ENCODE measurements at places on chromosomes 4 and X.

- peak; percentile 11 for DNase-seq
These were observed 128.4 kb downstream of the REELD1 start for GRCh38 chr4:146342600-146343192.

DNA sequence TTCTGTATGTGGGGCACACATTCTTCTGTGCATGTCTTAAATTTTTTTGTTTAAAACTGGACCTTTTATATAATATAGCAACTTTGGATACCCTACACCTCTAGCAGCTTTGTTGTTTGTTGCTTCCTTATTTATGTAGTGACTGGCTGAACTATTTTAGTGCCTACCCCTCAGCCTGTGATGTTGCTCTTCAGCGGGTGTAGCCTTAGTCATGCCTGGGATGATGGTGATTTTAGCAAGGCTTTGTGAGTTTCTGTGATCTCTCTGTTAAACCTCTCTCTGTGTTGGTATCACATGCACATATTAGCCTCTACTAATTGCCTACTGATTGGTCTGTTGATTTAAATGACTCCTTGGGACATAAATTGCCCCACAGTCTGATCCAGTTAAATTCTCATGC is 22.8 kb downstream of the USP9X start:
- no peak for DNase-seq

DNA sequence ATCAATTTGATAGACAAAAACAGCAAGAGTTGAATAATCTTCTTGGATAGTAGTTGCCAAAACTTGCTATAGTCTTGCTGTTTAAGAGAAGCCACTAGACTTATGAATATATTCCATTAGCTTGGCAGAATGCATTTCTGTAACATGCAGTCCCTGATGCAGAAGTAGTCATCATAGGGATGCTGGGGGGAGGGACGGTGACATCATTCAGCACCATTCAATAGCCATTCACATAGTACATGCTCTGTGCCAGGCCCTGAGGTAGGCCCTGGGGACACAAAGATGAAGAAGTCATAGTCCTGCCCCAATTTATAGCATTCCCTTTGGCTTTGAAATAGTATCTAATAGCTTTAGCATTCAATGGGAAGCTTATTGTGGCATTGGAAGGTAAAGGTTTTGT is 185.5 kb upstream of the AFF2 start:
- no peak for DNase-seq

DNA sequence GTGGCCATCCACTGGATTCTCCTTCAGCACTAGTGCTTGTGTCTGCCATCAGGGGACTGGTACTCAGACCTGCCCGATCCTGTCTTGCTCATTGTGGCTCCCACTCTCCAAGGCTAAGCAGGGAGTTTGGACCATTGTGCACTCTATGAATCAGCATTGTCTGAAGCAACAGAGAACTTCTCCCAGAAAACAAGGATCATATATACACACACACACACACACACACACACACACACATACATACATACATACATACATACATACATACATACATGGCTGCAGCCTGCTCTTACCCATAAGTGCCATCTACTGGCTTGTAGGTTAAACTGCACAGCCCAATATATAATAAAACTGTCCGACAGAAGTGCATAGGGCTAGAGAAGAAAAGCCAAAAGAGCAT is 345.3 kb upstream of the LCORL start:
- DNase-seq = no peak

DNA sequence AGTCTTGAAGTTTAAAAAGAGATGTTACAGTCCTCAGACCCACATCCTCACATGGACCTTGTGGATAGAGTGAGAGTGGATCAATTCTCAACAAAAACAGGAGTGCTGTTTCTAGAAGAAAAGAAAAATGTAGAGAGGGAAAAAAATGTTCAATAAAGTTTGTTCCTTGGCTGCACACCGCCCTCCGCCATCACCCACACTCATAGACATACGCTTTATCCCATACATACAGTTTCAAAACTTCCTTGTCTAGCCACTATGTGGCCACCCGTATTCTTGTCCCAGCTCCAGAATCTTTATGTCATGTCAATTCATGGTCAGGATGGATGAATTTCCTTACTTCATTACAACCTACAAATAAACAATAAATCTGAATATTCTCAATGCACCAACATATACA is 23.5 kb upstream of the ELF2 start:
- DNase-seq = no peak

DNA sequence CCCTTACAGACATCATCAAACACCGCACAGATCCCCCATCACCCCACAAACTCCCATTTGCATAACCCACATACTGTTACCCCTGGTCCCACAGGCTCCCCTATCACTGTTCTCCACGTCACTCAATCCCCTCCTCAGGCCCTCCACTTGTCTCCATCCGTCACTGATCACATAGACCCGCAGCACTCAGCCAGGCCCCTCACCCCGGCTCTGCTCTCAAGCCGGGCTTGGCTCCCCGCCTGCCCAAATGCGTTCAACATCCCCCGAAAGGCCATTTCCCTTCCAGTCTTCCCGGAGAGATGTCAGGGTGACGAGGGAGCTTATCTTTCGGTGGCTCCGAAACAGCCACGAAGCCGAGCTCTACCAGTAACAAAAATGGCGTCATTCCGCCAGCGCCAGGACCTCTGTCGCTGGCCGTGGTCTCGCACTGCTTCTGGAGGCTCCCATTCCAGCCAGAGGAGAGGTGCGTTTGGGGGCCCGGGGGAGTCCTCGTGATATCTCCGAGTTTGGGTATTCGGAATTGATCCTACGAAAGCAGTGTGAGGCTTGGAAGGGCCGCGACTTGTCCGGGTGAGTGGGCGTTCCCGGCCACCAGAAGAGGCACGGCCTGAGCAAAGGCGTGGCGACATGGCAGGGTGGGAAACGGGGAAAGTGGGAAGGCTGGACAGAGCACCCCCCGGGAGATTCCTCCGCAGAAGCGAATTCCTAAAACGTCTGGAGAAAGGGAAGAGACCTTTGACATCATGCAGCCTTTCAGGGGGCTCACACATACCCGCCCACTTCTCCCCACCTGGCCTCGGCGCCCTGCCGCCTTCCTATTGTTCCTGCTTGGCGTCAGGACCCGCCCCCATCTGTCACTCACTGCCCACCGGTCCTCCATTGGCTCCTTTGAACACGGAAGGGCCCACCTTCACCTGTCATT is at the start of gene ZNF630:
Gene ZNF630, minus strand, starts transcription at position 577 of the 922 bp plus-strand sequence. CDS start 4,754 bp downstream, outside the sequence.
- DNase-seq = peak; percentile 42

GRCh38 chrX:119087121-119087520 is 14.3 kb downstream of the CT47C1 start:
- no peak for DNase-seq

- no peak for DNase-seq
These were observed 125.7 kb downstream of the ZC4H2 start for GRCh38 chrX:64850371-64851082.

- DNase-seq = no peak
These were observed 204.8 kb downstream of the CFAP299 start for GRCh38 chr4:80540349-80540748.

DNA sequence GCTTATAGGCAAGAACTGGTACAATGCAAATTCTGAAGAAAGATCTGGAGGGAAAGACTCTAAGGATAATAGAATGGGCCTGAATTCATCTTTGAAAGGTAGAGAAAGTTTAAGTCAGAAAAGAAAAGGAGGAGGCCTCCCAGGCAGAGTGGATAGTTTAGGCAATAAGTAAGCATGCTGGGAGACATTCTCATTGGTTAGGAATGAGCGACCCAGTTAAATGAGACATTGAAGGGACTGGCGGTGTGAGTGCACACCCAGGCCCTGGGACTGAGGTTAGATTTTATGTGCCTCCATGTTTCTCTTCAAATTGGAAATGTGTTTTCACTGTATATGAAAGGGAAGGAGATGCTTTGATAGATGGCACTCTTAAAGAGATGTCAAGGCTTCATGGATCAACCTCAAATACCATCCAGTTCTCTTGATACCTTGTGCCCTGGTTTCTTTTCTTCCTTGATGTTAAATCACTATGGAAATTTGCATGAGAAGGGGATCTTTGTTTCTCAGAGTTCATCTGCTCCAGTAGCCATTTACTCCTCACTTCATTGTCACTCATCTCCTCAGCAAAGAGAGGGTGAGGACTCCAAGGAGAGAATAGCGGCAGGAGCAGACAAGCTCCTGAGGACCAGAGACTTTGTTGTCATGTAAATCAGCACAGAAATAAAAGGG is 584.2 kb upstream of the INTU start:
- DNase-seq = no peak

DNA sequence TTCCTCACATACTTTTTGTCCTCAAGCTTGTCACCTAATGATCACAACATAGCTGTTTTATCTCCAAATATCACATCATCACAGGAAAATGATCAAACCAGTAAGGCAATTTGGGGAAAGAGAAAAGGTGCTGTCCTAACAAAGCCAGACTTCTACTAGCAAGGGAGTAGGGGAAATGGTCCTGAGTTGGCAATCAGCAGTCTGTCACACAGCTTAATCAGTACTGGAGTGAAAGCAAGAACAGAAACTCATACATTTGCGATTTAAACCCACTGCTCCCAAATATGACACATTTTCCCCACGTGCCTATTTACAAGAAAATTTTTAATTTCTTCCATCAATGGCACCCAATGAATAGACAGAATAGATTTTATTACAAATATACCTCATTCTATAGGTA is 546.8 kb upstream of the FMR1 start:
- DNase-seq = no peak

DNA sequence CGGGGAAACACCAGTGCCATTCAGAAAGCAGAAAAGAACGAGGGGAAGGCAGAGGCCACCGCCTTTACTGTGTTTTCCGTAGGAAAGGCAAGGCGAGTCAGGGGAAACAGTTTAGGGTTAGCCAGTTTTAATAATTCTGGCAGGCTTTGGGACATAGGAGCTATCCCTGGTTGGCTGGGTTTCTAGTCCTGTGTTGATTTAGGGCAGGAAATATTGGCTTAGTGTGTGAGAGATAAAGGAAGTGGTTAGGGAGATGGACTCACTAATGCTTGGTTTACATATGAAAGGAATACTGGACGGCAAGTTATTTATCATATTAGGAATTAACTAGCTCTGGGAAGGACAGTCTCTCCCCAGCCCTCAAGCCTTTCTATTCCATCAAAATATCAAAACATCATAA is 53.1 kb downstream of the SYNPO2 start:
- no peak for DNase-seq

GRCh38 chrX:11564546-11564945 is 101.2 kb downstream of the ARHGAP6 start:
- DNase-seq = no peak

GRCh38 chr4:57124145-57124544 is 14.0 kb upstream of the IGFBP7 start:
- no peak for DNase-seq

DNA sequence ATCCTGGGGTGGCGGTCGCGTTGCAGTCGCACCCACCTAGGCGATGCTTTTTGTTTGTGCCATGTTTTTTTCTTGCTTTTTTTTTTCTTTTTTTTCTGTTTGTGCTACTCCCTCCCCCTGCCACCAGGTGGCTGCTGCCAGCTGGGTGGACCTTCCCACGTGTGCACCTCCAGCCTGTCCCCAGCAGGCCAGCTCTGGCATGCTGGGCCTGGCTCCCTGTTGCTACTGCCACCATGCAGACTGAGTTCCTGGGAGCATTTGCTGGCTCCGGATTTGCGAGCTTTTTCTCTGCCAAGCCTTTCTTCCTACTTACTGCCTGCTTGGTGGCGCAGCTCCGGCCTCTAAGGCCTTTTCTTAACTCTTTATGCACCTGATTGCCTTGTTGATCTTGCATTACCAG is 161.2 kb upstream of the WDFY3 start:
- peak; percentile 38 for DNase-seq

DNA sequence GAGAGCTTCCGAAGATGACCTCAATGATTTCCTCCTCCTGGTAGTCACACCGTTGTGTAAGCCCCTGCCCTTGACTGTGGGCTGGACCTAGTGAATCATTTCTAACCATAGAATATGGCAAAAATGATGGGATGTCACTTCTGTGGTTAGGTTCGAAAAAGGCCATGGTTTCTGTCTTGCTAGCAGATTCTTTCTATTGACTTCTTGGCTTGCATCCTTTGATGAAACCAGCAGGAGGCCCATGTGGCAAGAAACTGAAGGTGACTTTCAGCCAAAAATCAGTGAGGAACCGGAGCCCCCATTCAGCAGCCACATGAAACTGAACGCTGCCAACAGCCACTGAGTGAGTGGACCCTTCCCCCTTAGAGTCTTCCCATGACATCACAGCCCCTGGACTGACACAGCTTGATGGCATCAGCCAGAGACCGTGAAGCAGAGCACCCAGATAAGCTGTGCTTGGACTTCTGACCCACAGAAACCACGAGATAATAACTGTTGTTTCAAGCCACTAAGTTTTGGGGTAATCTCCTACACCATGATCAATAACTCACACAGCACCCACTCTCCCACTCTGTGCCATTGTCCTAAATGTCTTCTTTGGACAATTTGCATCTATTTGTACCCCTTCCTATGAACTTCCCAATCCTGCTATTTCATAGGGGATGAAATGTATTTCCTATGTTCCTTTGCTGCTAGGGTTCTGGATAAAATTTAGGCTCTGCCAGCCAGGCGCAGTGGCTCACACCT is 148.0 kb upstream of the STX18 start:
- no peak for DNase-seq

GRCh38 chr4:73777612-73778011 is 37.2 kb downstream of the CXCL8 start:
- DNase-seq = no peak

- no peak for DNase-seq
These were observed 722 bp upstream of the PNCK start for GRCh38 chrX:153674219-153674851.

- DNase-seq = no peak
These were observed 258.1 kb upstream of the VCX3A start for GRCh38 chrX:6793000-6793399.

- DNase-seq = no peak
These were observed 223.0 kb upstream of the GATB start for GRCh38 chr4:151983854-151984253.

- DNase-seq = no peak
These were observed 53.7 kb downstream of the UPRT start for GRCh38 chrX:75327607-75328006.

DNA sequence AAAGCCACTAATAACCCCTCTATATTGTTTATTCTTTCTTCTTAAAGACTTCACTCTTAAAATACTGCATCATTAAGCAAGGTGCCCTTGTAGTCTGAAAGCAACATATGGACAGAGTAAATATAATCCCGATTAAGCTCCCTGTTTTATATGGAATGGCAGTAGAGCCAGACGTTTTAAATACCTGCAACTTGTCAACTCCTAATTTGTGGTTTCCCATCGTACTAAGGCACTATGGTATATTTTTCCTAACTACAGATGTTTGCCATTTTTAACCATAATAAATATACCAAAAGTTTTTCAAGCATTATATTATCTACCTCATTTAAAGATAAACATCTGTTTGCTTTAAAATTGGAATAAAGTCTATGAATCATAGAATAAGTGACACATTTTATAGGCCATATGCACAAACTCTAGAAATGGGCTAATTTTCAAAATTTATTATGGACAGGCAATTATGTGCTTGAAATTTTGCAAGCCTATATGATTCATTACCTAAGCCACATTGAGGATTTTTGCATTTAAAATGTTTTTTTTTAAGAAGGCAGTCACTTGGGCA is 194.6 kb downstream of the FRMPD4 start:
- DNase-seq = no peak

GRCh38 chrX:155766321-155766720 is 114.8 kb upstream of the VAMP7 start:
- DNase-seq = no peak

- no peak for DNase-seq
These were observed 71.4 kb downstream of the PDLIM5 start for GRCh38 chr4:94523033-94523580.

- no peak for DNase-seq
These were observed 512.0 kb downstream of the NLGN4X start for GRCh38 chrX:5716666-5717065.

All from endothelial cell (in vitro differentiated cells).